ENCODE measurements at places on chromosomes 3 and 15.

DNA sequence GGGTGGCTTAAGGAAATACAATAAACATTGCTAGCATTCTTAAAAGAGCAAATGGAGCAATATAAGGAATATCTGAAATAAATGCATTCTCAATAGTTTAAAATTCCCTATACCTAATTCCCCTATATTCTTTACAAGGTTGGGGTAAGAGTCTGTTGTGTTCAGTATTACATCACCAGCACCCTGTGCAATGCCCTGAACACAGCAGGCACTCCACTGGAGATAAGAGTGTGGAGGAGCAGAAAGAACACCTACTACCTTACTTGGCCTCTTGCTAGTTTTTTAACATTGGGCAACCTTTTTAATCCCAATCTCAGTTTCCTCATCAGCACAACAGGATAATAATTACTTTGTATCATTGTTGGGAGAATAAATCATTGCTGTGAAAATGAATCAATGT is 140.2 kb upstream of the PLXND1 start:
- DNase-seq, result no peak

DNA sequence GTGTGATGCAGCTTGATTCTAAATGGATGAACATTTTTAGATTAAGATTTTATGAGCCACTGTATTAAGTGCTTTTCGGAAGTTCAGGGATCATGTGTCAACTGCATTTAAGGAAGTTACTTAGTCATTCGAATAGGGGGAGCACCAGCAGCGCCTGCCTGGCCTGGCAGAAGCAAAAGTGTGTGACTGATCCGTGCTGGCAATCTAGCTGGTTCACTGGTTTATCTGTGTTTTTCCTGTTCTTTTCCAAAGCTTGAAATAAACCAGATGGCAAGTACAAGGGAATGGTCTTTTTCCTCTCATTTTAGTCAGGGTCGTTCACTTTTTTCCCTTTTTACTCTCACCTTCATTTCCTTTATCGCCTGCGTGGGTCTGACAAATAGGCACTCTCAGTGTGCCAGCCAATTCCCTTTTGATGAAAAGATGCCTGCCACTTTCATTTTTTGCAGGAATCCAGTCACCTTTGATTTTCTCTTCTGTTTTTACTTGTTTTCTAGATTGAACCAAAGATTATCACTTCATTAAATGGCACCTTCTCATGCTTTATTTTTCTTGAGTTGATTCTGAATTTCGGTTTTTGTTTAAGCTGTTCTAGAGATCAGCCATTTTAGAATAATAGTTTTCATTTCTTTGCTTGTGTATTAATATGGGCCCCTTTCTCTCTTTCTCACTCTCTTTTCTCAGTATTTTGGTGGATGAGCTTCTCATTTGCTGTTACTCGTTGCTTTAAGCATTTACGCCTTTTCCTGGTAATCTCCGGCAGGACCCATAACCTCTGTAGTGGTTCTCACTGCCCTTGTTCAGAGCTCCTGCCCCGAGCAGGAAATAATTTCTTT is 2.8 kb downstream of the ABHD2 start:
- peak; percentile 90 for DNase-seq

DNA sequence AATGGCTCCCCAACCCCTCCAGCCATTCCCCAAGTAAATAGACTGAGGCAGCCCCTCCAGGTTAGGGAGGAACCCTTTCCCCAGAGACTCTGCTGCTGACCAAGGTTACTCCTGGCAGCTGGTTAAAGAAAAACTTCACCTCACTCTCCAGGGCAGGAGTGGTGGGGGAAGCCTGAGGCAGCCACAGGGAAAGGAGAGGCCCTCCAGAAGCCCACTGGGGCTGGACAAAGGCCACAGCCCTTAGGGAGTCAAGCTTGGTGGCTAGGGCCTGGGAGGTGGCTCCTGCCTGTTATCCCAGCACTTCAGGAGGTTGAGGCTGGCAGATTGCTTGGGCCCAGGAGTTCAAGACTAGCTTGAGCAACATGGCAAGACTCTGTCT is 923 bp downstream of the ACY1 start:
- no peak for DNase-seq

DNA sequence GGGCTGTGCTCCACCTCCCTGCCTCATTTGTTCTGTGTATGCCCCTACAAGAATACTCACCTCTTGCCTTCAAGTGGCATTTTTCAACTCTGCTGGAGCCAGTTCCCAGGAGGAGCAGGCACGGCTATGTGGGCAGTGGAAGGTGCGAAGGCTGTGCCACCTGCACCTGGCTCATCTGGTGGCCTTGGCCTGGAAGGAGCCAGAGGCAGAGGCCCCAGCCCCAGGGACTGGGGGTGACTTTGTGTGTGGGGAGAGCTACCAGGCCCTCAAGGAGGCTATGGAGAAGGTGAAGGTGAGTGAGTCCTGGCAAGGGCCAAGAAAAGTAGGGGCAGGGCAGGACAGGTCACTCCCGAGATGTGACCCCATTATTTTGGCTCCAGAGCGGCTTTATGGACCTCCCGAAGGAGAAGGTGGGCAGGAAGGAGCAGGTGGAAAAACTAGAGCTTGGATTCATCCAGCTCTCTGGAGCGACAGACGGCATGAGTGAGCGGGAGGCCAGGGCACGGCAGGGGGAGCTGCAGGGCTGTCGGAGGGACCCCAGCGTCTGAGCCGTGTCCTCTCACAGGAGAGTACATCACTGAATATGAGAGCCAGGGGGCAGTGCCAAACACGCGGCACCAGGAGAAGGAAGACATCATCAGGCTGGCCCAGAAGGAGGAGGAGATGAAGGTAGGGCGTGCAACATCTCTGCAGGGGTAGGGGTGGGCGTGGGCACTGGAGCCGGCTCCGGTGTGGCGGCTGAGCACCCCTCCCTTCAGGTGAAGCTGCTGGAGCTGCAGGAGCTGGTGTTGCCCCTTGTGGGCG is 57.3 kb upstream of the UBE2Q2 start:
- peak; percentile 56 for DNase-seq

GRCh38 chr3:46338840-46339239 is 15.1 kb upstream of the CCR2 start:
- no peak for DNase-seq

GRCh38 chr3:184781801-184782200 is 30.2 kb upstream of the VPS8 start:
- no peak for DNase-seq

All from hematopoietic multipotent progenitor cell treated with erythropoietin and hydrocortisone succinate and interleukin-3 and kit ligand, for 4 days (in vitro differentiated cells).